ENCODE measurements at places on chromosomes 5 and 9. TPM values are rescaled to one million over a fixed set of nuclear protein-coding genes. Genes with fewer than 3 reads are reported as not detected.

The ZFP37 gene
- 1.3 TPM for total RNA-seq

The CTSV gene
- total RNA-seq = 12.4 TPM

The ANGPTL2 gene
- not detected for total RNA-seq

The HSPA9 gene
- total RNA-seq = 375 TPM

The SPATA6L gene
- 2.1 TPM for total RNA-seq

Measured in A549 treated with DMSO at 1 μM for 4 hours (cell line).